ENCODE measurements at places on chromosomes 12 and 14. TPM values are rescaled to one million over a fixed set of nuclear protein-coding genes. Genes with fewer than 3 reads are reported as not detected.

SLC7A8 gene
- 7.9 TPM for total RNA-seq

MYF5 gene
- not detected for total RNA-seq

- H3K36me3 ChIP-seq: no peaks in the 10 kb centered on the region
- H3K4me3 ChIP-seq: no peak within 1 kb of the TSS
- no peak for DNase-seq
- peaks cover 7% of the 10 kb centered on the region for H3K4me1 ChIP-seq
- H3K27me3 ChIP-seq: peaks cover 4% of the 10 kb centered on the region
- H3K27ac ChIP-seq: no peak within 1 kb of the TSS
Observed at GRCh38 chr12:121669521-121669900, at the start of gene MORN3. Gene MORN3 (minus strand): TSS chr12:121669654. CDS start chr12:121669483, 171 bp downstream.

DNA sequence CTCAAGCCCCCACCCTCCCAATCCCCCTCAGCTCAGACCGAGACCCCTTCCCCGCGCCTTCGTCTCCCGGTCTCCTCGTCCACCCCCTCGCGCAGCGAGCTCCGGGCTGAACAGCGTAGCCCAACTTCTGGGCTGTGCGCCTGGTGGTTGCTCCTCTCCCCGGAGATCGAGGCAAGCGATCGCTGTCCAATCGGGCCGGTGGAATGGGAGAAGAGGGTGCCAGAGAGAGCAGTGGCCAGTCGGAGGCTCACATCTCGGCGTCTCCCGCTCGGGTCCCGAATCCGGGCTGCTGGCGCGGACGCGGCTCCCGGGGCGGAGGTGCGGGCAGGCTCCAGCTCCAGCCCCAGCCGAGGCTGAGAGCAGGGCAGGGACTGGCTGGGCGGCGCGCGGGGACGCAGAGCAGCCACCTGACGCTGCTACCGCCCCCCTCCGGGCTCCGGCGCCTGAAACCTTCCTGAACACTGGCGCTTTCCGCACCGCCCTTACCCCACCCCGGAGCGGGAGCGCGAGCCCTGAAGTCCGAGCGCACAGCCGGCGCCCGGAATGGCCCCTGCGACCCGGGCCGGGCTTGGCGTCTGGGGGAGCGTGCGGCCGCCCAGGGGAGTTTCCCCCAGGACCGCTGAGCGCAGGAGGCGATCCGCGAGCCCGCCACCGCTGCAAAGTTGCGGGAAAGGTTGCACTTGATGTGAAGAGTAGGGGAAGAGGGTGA lies 508 bp upstream of the KCNH5 start:
- H3K27ac ChIP-seq: peak overlapping the region; percentile 46
- no peaks in the 10 kb centered on the region for H3K36me3 ChIP-seq
- H3K4me3 ChIP-seq: peak overlapping the region; percentile 86
- no peaks in the 10 kb centered on the region for H3K4me1 ChIP-seq
- peak; percentile 79 for DNase-seq
- peaks cover 6% of the 10 kb centered on the region for H3K27me3 ChIP-seq

- no peaks in the 10 kb centered on the region for H3K4me1 ChIP-seq
- no peaks in the 10 kb centered on the region for H3K27me3 ChIP-seq
- H3K36me3 ChIP-seq: peaks cover 5% of the 10 kb centered on the region
- DNase-seq: no peak
- H3K27ac ChIP-seq: no peak overlapping the region
Observed at GRCh38 chr14:38175658-38176057, 32.0 kb upstream of the SSTR1 start.

GRCh38 chr14:85088192-85088591 lies 441.8 kb upstream of the FLRT2 start:
- no peak for DNase-seq
- no peak overlapping the region for H3K27ac ChIP-seq
- H3K4me3 ChIP-seq: no peak overlapping the region
- no peaks in the 10 kb centered on the region for H3K36me3 ChIP-seq

DNA sequence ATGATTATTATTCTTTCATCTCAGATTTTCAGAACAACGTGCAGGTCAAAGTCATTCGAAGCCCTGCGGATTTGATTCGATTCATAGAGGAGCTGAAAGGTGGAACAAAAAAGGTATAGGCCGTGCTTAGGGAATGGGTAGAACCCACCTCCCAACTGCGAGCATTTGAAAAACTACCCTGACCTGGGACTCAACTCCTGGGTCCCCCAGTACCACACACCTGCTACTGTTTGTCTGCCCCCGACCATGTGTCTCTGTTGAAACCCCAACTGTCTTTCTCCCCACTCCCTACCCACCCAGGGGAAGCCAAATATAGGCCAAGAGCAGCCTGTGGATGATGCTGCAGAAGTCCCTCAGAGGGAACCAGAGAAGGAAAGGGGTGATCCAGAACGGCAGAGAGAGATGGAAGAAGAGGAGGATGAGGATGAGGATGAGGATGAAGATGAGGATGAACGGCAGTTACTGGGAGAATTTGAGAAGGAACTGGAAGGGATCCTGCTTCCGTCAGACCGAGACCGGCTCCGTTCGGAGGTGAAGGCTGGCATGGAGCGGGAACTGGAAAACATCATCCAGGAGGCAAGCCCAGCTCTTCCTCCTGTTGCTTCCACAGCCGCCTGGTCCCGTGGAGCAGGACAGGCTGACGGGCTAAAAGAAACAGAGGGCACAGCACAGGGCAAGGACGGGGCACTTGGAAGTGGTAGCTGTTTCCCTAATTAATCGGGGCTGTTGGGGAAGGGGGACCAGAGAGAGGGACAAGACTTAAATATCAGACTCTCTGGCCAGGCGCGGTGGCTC lies 20.5 kb downstream of the AGAP2 start:
- H3K27ac ChIP-seq: no peak overlapping the region
- no peak for DNase-seq
- peaks cover 3% of the 10 kb centered on the region for H3K27me3 ChIP-seq

DNA sequence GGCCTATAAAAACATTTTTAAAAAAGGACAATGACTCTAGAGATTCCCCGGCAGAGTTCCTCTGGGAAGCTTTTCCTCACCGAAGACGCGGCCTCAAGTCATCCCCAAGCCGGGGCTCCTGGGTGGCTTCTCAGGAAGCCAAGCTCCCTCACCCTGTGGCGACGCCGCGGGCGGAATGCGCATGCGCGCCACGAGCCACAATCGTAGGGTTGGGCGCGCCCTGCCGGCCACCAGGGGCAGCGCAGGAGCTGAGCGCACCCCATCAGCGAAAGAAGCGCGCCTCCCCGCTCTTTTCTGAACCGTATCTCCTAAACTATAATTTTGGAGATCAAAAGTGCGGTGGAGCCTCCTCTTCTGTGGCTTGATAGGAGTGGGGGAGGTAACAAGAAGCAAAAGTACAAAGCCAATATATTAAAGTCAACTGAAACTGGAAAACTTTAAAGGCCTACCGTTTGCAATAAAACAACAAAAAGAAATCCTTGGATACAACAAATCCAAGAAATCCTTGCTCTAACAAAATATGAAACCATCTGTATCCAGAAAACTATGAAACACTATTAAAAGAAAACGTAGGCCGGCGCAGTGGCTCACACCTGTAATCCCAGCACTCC lies 17.4 kb upstream of the CHFR start:
- peaks cover 7% of the 10 kb centered on the region for H3K36me3 ChIP-seq
- H3K27ac ChIP-seq: no peak overlapping the region
- no peak overlapping the region for H3K4me3 ChIP-seq
- peaks cover 3% of the 10 kb centered on the region for H3K27me3 ChIP-seq
- DNase-seq: peak; percentile 86
- no peaks in the 10 kb centered on the region for H3K4me1 ChIP-seq

- H3K36me3 ChIP-seq: no peaks in the 10 kb centered on the region
- H3K27ac ChIP-seq: no peak overlapping the region
- DNase-seq: no peak
- peaks cover 12% of the 10 kb centered on the region for H3K27me3 ChIP-seq
- no peak overlapping the region for H3K4me3 ChIP-seq
- H3K4me1 ChIP-seq: peaks cover 25% of the 10 kb centered on the region
Observed at GRCh38 chr12:16608946-16609539, 3.1 kb upstream of the LMO3 start.
